ELR (cell line): ENCODE measurements at places on chromosomes 2 and 18.
A peak's percentile ranks its signal among the peaks of the same experiment; 100 is the strongest.

DNA sequence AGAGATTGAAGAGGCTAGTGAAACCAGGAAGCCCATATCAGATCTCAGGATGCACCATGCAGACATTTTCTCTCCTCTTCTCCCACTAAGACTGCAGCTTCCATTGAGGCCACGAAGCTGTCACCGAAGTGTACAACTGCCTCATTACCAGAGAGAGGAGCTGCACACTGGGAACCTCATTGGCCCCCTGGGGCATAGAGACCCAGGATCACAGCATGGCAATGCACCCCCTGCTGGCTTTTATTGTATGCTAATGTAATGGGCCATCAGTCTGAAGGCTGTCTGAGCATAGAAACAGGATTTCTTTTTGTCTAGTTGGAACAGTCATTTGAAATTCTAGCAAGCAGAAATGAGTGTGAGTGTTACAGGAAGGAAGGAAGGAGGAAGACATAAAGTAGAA lies 861.6 kb upstream of the CELF4 start:
- DNase-seq = no peak

- DNase-seq = peak; percentile 35
Observed at GRCh38 chr2:173118395-173118794, 42.7 kb downstream of the MAP3K20 start.

DNA sequence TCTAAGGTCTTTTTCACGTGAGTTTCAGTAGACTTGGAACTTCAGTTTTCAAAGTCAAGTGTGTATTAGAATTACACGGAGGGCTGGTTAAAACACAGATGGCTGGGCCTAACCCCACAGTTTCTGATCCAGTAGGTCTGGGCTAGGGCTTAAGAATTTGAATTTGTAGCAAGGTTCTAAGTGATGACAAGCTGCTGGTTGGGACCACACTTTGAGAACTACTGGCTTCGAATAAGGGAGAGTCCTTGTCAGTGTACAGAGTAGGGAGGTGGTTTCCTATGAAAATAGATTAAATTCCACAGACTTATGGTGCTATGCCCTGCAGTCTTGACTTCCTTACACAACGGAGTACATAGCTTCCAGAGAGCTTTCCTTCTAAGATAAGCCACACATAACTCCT lies 4.5 kb downstream of the RHOB start:
- DNase-seq = no peak

- peak; percentile 13 for DNase-seq
Observed at GRCh38 chr2:223082706-223083105, 30.7 kb downstream of the KCNE4 start.

- peak; percentile 76 for DNase-seq
Observed at GRCh38 chr2:54899576-54900200, 150.6 kb downstream of the RTN4 start.

- peak; percentile 94 for DNase-seq
Observed at GRCh38 chr2:227655454-227655853, 11.2 kb upstream of the SCYGR5 start.

GRCh38 chr2:58202404-58202803 lies 38.7 kb downstream of the FANCL start:
- no peak for DNase-seq

GRCh38 chr18:46447792-46448191 lies 209.2 kb downstream of the LOXHD1 start:
- DNase-seq = no peak

DNA sequence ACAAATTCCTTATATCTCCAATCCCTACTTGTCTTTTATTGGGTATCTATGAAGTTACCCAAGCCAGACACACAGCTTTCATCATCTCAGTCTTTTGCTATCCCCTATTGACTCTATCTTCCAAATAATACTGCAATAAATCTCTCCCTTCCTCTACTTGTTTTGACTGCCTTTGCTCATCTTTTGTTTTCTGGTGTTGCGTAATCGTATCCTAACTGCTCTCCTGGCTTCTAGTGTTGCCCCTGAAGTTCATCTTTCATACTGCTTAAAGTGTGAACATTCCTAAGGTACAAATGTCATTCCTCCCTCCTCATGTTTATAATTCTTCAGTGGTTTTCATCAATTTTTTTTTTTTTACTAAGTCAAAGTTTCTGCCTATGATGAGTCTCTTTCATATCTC lies 491.3 kb upstream of the DCC start:
- no peak for DNase-seq

GRCh38 chr2:197159661-197160211 lies 150.8 kb downstream of the ANKRD44 start:
- peak; percentile 90 for DNase-seq

- DNase-seq = peak; percentile 77
Observed at GRCh38 chr2:145692971-145693478, 1173.1 kb upstream of the ZEB2 start.

DNA sequence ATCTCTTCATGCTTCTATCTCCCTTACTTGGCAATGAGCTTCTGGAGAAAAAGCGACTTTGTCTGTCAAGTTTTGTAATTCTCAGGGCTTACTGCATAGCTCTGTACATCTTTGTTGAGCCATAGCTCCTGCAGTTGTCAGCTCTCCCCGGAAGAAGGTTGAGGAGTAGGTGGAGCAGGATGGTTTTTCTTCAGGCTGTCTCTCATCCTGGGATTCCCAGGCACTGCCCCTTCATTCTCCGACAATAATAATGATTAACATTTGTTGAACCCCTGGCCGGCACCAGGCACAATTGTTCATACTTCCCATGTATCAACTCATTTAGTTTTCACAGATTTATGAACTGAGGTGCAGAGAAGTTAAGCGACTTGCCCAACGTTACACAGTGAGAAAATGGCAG lies 23.5 kb upstream of the RHOB start:
- DNase-seq = no peak

GRCh38 chr18:9048236-9048635 lies 54.3 kb upstream of the NDUFV2 start:
- DNase-seq = no peak

GRCh38 chr2:111111101-111111755 lies 9.5 kb upstream of the BCL2L11 start:
- no peak for DNase-seq

DNA sequence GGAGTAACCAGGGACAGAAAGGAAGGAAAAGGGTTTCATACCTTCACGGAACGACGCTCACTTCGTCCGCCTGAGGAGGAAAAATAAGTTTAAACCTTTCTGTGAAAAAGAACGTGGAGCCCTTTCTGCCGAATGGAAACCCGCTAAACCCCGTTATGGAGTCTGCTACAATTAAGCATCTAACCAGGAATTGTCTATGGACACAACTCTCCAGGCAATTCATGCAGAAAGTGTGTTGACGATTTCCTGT lies 528 bp upstream of the PPP4R3B start:
- DNase-seq = no peak

- DNase-seq = peak; percentile 84
Observed at GRCh38 chr2:73156539-73157124, 43.9 kb upstream of the RAB11FIP5 start.

- DNase-seq = no peak
Observed at GRCh38 chr2:106076941-106077340, 117.2 kb downstream of the UXS1 start.

- DNase-seq = peak; percentile 72
Observed at GRCh38 chr2:46076251-46076650, 221.0 kb upstream of the EPAS1 start.

- DNase-seq = no peak
Observed at GRCh38 chr2:147772781-147773180, 72.0 kb upstream of the ACVR2A start.

DNA sequence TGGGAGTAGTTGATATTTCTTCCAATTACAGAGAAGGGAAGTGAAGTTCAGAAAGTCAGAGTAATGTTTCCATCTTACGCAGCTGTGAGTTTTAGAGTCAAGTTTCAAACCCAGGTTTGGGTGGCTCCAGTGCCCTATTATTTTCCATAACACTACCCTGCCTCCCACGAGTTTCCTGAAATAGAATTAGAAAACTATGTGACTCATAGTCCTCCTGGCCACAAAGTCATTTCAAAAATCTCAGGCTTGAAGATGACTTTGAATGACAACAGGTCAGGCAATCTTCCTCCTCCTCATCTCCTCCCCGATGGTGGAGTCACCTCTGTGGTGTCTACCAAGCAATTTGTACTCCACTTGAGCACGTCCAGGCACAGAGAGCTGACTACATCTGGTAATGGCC lies 212.3 kb upstream of the TRIB2 start:
- peak; percentile 35 for DNase-seq

- DNase-seq = no peak
Observed at GRCh38 chr2:230048010-230048671, 20.6 kb downstream of the SLC16A14 start.
